ENCODE measurements at places on chromosomes 11 and 22.

DNA sequence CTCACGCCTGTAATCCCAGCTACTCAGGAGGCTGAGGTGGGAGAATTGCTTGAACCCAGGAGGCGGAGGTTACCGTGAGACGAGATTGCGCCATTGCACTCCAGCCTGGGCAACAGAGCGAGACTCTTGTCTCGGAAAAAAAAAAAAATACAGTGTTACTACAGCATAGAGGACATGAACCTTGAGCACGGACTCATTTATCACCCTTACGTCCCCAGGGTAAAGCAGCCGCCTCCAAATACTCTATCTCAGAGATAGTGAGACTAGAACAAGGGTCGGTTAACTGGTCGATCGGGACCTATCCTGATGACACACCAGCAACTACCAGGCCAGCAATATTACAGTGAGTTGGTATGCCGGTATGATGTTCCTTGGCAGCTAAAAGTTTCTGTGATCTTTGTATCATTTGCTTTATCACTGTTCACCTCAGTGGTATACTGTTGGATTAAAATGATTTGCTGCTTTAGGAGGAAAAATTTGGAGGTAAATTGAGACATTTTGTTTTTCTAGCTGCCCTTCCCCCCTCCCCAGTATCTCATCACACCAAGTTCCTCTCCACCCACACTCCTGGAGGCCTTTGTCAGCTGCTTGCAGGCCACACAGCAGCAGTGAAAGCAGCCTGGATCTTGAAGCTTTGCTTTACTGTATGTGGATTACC lies 7.0 kb upstream of the SIDT2 start:
- DNase-seq = no peak

GRCh38 chr11:111910676-111911562 lies 651 bp downstream of the CRYAB start:
- DNase-seq = no peak

DNA sequence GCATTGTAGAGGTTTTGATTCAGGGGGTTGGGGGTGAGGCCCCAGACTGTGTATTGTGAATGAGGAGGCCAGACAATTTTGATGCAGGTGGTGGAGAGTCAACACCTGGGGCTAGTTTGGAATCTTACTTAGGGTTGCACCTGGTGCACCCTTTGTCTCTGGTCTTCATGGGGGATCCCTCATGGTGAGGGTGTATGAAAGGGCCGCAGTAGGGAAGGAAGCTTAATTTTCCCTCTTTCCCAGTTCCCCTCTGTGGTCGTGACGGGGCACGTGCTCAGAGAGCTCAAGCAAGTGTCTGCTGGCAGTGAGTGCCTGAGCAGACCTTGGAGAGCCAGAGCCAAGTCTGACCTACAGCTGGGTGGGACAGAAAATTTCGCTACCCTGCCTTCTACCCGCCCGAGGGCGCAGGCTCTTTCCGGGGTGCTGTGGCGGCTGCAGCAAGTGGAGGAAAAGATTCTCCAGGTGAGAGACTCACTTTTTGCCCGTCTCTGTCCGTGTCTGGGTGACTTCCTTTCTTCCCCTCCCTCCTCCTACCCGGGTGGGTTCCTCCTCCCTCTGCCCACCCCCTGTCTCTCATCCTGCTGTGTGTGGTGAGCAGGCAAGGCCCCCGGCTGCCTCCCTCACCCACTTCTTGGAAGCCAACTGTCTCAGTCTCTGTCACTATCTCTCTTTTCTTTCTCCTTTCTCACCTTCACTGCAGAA lies 131.7 kb downstream of the MICAL2 start:
- no peak for DNase-seq

- DNase-seq = no peak
These were observed 98.7 kb downstream of the WNT7B start for GRCh38 chr22:45878051-45878781.

GRCh38 chr11:74123008-74123448 lies 47.8 kb downstream of the C2CD3 start:
- no peak for DNase-seq

DNA sequence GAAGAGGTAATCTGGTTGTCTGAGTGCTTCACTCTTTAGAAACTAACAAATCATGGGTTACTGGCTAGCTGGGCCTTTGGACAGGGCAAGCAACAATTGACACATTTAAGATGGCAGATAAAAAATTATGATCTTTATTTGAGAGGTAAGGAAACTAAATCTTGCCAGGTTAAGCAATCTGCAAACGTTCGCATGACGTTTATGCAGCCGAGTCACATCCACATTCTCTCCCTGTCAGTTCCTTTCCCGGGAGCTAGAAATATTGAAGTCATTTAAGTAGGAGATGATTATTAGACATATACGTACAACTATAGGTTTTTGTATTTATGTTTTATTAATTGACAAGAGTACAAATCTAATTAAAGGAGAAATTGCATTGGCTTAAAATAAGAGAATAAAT lies 57.4 kb upstream of the RCN1 start:
- no peak for DNase-seq

DNA sequence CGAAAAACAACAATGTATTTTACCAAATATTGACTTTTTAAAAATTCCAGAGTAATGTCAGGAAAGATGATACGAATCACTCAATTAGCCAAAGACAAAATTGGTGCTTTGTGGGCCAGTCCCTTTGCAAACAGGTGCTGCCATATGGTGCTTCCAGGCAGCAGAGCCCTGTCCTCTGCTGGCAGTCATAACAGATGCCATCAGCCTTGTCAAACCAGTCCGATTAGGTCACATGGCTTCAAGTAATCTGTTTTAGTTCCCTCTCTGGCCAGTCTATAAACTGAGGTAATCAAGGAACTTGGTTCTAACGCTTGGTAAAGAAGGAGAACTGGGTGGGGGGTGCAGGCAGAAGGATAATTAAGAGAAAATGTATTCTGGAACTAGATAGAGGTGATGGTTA lies 49.1 kb upstream of the CAPRIN1 start:
- DNase-seq = no peak

DNA sequence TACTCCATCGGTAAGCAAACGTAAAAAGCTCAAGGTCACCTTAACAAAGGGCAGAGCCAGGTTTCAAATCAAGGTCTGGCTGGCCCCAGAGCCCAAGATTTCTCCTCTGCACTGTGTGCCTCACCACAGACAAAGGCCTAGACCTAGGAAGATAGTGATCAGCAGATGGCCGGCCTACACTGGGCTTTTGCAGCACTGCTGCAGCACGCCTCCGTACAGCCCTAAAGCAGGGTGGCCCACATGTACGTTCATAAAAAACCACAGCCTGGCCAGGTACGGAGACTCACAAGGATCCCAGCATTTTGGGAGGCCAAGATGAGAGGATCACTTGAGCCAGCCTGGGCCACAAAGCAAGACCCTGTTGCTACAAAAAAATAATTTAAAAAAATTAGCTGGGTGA lies 106.3 kb upstream of the PITPNB start:
- DNase-seq = no peak

GRCh38 chr11:117315285-117316196 lies 515 bp downstream of the BACE1 start:
- DNase-seq = no peak

DNA sequence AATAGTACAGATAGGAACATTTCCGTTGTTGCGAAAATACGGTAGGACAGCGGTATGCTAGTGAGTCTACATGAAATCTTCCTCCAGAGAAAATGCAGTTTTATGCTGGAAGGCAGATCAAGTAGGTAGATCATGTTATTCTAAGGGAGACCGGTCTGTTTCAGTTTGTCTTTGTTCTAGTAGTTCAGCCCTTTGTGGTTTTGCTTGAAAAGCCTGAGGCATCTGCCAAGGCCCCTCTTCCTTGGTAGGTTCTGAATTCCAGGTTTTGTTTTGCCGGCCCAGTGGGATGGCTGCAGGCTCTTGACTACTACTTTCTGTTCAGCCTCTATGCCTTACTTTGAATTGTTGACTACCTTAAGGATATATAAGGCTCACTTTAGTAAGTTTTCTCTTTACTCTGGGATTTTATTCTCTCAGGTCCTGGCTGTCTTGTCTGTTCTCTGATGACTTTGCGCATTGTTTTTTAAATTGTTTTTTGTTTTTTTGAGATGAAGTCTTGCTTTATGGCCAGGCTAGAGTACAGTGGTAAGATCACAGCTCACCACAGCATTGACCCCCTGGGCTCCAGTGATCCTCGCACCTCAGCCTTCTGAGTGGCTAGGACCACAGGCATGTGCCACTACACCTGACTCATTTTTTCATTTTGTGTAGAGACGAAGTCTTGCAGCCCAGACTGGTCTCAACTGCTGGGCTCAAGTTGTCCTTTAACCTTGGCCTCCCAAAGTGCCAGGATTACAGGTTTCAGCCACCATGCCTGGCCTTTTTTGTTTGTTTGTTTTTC lies 53.7 kb downstream of the HIPK3 start:
- DNase-seq = no peak

DNA sequence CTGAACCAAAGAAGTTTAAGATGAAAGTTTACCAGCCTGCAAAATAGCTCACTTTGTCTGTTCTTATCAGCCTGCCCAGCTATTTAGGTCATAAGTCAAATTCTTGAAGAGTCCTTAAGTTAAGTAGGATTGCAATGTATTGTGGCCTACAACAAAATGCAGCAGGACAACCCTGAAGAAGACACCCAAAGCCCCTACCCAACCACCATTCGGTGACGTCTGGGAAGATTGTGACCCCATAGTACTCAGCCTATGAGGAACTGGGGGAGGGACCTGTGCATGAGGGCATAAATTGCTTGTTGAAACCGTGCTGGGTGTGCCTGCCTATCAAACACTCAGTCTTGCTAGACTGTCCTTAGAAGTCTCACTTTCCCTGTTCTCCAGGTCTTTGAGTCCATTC lies 50.5 kb upstream of the FDX1 start:
- DNase-seq = no peak

DNA sequence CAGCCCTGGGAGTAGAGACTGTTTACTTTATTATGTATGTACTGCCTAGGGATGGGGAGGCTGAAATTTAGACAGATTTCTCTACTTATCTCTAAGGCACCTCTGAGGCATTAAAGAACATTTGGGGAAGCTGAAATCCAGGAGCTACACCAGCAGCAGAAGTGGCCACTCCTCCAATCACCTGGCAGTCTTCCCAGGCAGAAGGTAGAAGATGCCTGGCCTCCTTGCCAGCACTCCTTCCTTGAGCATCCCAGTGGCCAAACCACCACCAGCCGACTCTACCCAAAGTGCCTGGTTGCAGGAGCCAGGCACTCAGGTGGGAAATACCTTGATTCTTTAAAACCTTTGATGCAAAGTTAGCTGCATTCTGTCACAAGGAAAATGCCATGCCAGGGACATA lies 1.9 kb upstream of the FAT3 start:
- DNase-seq = no peak

DNA sequence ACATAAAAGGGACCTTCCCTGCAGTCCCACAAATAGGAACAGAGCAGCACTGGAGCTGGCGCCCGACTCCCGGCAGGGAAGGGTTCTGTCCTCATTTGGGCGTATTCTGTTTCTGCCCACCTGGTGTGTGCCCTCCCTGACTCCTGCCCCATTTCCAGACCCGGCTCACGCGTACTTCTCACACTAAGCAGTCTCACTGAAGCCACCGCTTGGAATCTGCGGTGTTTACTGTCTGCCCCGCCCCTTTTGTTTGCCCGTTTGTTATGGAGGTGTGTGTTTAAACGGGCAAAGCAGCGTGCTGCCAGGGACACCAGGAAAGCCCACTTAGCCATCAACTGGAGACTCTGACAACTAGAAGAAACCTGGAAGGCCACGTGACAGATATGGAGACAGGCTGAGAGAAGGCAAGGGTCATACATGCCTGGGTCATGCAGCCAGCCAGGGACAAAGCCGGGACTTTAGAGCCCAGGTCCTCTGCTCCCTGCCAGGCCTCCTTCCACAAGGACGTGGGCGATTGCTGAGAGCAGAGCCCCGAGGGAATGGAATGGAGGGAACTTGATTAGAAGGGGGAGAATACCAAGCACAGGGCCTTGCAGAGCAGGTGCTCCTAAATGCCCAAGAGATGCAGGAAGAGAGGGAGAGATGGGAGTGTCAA lies 8.7 kb upstream of the EFCAB6 start:
- DNase-seq = no peak

DNA sequence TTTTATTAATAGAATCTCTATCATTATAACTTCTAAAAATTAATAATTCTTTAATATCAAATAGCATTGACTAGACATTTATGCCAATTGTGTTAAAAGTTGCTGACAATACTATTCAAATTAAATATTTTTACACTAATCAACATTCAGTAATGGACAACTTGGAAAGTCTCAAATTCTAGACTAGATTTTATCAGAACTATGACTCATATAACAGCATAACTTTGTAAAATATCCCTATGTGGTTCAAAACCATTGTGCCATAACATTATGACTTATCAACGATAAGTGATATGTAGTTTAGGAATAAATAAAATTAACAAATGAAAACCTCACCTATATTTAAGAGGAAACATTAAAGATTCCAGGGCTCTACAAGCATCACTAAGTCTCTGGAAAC lies 291.8 kb downstream of the SBF2 start:
- no peak for DNase-seq

DNA sequence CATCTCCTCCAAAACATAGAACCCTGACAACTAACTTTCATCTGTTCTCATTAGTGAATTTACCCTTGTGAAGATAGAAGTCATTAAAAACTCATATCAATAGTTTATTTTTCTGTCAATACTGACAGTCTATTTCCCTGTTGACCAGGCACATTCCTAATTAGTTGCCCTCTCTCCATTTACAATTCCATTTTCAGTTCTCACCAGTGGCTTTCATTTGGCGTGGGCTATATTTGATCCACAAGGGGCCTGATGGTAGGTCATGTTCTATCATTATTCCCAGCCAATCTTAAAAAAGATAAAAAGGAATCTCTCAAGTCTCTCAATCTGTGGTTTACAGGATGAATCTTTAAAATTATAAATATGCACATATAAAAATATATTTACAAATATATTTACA lies 3.9 kb upstream of the AKIP1 start:
- no peak for DNase-seq

DNA sequence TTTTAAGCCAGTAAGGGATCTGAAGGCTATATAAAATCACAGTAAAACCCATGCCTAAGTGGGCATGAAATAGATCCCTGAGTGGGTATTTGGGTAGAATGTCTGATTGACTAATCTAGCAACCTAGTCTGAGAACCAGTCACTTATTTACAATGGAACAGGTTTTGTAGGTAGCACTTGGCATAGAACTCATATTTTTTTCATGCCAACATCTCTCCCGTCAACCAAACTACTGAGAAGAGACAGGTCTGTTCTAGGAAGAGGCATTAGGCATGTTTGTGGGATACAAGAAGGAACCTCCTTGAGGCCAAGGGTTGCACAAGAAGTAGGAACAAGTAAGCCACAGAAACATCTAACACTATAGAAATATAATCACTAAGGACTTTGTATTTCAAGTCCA lies 840.4 kb upstream of the TENM4 start:
- DNase-seq = no peak

GRCh38 chr11:128195057-128195751 lies 392.2 kb downstream of the ETS1 start:
- peak; percentile 20 for DNase-seq

DNA sequence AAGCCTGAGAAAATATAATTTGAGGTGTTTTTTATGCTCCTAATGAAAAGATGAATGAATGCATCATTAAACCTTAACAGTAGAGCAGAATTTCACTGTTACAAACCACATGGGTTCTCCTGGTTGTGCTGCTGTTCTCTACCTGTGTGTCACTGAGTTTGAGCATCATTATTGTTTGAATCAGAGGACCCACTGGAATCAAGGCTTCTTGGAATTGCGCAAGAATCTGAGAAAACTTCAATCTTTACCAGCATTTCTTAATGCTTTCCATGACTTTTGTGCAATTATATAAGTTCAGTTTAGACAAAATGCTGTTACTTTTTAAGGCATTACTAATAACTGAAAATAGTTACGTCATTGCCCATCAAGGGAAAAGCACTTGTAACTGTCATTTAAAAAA lies 18.8 kb upstream of the RBX1 start:
- no peak for DNase-seq
